Neuronal stem cell (in vitro differentiated cells): ENCODE measurements at places on chromosomes 7 and 10.
A peak's percentile ranks its signal among the peaks of the same experiment; 100 is the strongest.

DNA sequence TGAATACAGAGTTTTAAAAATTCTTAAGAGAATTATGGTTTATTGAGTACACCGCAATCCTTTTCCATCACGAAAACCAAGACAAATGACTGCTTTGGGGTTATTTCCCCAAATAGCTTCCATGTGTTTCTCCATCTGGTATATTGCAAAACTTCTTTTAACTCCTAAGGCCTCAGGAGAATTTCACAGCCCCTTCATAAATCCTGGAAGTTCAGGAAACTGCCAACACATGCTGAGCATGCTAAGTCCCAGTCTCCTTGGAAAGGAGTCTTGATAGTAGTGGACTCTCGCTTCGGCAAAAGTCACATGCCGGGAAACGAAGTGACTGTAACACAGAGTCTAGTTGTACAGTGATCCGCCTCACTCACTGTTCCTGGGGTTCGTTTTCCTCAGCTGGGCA, 88.1 kb upstream of the RSU1 start:
- DNase-seq = no peak

GRCh38 chr10:121754666-121755065, 156.4 kb upstream of the FGFR2 start:
- no peak for DNase-seq

- no peak for DNase-seq
Measured at GRCh38 chr7:49773936-49774458, 559 bp downstream of the VWC2 start.

GRCh38 chr7:54546081-54546985, 4.2 kb downstream of the VSTM2A start:
- peak; percentile 61 for DNase-seq

- DNase-seq = no peak
Measured at GRCh38 chr7:99096124-99096887, 47.6 kb downstream of the SMURF1 start.

GRCh38 chr7:11792166-11792565, 39.8 kb downstream of the THSD7A start:
- no peak for DNase-seq

DNA sequence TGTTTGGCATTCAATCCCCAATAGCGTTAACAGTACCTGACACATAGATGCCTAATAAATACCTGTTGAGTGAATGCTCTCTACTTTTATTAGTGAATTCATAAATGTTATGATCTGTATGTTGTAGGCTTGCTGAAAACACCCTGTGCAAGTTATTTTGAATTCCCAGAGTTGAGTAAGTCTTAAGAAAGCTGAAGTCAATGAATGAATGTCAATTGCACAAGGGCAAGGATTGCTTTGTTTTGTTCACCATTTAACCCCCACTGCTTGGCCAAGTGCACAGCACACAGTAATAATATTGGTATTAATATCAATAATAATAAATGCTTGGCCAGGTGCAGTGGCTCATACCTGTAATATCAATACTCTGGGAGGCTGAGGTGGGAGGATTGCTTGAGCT, 10.2 kb downstream of the CPA1 start:
- no peak for DNase-seq

- no peak for DNase-seq
Measured at GRCh38 chr7:114662002-114662677, 247.5 kb downstream of the FOXP2 start.

GRCh38 chr10:3773460-3774017, 11.5 kb downstream of the KLF6 start:
- DNase-seq = no peak

- no peak for DNase-seq
Measured at GRCh38 chr7:85229544-85229943, 42.7 kb upstream of the SEMA3D start.

- DNase-seq = no peak
Measured at GRCh38 chr10:15518250-15518649, 147.2 kb upstream of the FAM171A1 start.

- DNase-seq = no peak
Measured at GRCh38 chr7:113217314-113217713, 99.0 kb upstream of the SMIM30 start.

GRCh38 chr7:30970594-30971094, 6.9 kb downstream of the GHRHR start:
- DNase-seq = no peak

DNA sequence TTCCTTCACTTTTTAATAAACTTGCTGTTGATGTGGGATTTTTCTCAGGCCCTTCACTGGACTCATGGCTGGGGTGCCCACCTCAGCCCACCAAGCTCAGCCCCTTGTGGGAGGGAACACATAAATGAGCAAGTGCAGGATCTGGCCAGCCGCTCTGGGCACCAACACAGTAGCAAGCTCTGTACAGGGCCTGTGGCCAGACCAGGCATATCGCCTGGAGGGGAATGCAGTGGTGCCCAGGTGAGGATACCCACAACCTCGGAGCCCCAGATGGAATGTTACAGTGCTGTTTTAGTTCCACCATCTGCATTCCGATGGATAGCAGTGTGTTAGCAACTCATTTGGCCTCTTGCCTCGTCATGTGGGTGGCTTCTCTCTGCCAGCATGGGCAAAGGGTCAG, 234.6 kb downstream of the PPP1R3A start:
- no peak for DNase-seq

- no peak for DNase-seq
Measured at GRCh38 chr10:116105264-116105663, 167.7 kb downstream of the GFRA1 start.

GRCh38 chr10:132441818-132442524, 45.0 kb downstream of the PWWP2B start:
- DNase-seq = no peak

DNA sequence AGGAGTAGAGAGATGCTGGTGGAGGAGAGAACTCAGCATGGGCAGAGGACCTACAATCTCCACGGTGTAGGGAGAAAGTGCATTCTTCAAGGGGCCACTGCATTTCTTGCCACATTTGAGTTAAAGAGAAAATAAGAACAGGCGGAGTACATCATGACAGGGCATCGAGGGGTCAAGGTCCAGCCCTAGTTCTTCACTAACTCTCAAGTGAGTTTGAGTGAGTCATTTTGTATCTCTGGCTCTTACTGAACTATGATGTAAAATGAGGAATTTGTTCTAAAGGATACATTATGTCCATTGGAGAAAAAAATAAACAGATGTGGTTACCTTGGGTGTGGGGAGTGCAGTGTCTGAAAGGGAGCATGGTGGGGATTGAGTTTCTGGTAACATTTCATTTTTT, 182.9 kb downstream of the XPNPEP1 start:
- no peak for DNase-seq

GRCh38 chr10:118583611-118584010, 11.8 kb downstream of the PRLHR start:
- DNase-seq = no peak

DNA sequence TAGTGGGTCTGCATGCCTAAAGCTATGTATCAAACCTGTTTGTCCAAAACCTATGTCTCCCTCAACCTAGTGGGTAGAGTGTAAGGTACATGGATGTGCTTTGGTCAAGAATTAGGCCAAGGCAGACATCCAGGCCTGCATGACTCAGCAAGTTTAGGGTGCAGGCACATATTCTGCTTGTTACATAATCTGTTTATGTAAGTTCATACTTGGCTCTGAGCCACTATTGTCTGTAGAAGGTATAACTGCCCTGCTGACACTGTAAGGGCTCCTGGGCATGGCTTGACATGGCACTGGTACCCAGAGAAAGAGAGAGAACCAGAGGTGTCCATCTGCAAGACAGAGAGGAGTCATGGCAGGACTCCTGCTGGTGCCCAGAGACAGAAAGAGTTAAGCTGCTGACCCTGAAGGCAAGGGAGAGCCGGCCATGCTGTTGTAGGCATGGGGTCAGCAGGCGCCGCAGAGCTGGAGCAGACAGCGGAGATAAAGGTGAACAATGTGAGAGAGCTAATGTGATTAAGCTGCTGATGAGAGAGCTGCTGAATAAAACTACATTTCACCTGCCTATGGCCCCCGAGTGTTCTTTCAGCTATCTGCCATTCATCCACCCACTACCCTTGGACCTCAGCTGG, 118.5 kb upstream of the TMEM106B start:
- no peak for DNase-seq

DNA sequence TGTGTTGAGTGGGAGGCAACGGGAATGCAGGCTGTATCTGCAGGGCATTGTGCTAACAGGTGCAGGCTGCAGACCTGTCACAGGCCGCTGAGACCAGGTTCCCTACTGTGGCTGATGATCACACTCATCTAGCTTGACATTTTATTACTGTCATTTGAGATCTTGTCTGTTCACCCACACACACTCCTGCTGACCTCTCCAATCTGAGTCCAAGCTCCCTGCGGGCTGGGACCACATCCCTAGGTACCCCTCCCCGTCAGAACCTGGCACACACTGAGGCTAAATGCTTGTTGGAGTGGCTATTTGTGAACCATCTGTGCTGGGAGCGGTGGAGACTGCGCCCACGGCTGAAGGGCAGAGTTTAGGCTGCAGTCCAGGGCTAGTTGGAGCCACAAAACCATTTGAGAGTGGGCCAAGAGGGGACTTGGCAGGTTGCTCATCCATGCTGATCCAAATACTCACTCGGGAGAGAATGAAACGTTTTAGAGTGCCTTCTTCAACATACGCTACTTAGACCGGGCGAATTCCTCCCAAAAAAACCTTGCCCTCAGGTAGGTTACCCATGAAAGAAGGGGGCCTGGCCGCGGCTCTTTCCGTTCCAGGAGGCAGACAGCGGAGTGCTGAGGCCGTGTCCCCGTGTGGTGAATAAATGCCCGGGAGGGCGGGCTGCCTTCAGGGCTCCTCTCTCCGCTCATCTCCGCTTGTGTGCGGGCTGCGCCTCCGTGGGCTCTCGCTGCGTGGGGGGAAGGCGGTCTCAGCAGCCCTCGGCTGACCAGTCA, 164.4 kb downstream of the RGS10 start:
- no peak for DNase-seq

DNA sequence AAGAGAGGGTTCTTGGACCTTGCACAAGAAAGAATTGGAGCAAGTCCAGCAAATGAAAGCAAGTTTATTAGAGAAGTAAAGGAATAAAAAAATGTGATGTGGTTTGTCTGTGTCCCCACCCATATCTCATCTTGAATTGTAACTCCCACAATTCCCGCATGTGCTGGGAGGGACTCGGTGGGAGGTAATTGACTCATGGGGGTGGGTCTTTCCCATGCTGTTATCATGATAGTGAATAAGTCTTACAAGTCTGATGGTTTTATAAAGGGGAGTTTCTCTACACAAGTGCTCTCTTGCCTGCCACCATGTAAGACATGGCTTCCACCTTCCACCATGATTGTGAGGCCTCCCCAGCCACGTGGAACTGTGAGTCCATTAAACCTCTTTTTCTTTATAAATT, 39.2 kb upstream of the FZD9 start:
- no peak for DNase-seq

DNA sequence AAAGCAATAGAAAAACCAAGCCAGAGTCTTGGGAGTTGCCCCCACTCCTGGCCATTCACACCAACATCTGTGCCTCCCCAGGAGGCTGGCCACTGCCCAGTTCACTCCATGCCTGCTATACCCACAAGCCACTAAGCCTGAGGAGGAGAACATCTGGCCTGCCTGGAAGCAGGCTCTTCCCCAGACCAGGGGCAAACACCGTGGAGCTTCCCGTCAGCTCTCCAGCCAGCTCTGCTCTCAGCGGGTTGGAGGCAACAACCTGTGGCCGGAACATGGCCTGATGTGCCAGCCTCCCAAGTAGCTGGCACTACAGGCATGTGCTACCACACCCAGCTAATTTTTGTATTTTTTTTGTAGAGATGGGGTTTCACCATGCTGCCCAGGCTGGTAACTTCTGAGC, 9.1 kb upstream of the PTPRN2 start:
- no peak for DNase-seq

DNA sequence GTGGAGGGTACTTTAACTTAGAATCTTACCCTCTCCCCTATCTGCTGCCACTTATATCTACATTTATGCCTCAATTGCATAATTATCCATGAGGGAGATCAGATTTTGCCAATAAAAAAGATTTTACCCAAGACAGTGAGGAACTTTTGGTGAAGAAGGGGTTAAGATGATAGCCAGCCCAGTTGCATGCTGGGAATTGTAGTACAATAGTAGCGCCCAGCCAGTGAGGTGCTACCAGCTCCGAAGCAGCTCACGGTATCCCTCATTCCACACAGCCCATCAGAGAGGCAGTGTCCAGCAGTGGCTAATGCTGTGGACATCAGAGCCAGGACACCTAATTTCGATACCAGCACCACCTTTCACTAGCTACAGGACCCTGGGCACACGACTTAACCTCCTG, 5.9 kb upstream of the LGI1 start:
- DNase-seq = no peak

- no peak for DNase-seq
Measured at GRCh38 chr7:157490465-157490912, 153.7 kb downstream of the DNAJB6 start.

- DNase-seq = no peak
Measured at GRCh38 chr10:121976607-121977006, 1.6 kb upstream of the NSMCE4A start.

GRCh38 chr7:98785929-98786571, 83.8 kb downstream of the TMEM130 start:
- no peak for DNase-seq

GRCh38 chr7:121016966-121017365, 28.5 kb downstream of the CPED1 start:
- no peak for DNase-seq
